Diencephalon (tissue), 1 donor: ENCODE measurements at places on chromosomes 4 and X. TPM values are rescaled to one million over a fixed set of nuclear protein-coding genes. Genes with fewer than 3 reads are reported as not detected.

PABPC1L2B gene
- 0.92 TPM for total RNA-seq

NAT8L gene
- total RNA-seq, result 25.6 TPM

CYP2U1 gene
- total RNA-seq, result 13.6 TPM

NHSL2 gene
- total RNA-seq, result 4.8 TPM

F8A2 gene
- not detected for total RNA-seq

PCSK1N gene
- 157 TPM for total RNA-seq

KLHL4 gene
- 9.5 TPM for total RNA-seq

CCDC110 gene
- total RNA-seq, result 5.5 TPM

CCDC158 gene
- 7.2 TPM for total RNA-seq

ESX1 gene
- total RNA-seq, result not detected
